ENCODE measurements at places on chromosomes 13 and 19. TPM values are rescaled to one million over a fixed set of nuclear protein-coding genes. Genes with fewer than 3 reads are reported as not detected.

Gene C19orf38
- not detected for total RNA-seq

Gene APLP1
- 0.53 TPM for total RNA-seq

Gene CEACAM1
- 101 TPM for total RNA-seq

Gene ZNF490
- total RNA-seq: 4.1 TPM

Gene DHRS12
- 21.7 TPM for total RNA-seq

DNA sequence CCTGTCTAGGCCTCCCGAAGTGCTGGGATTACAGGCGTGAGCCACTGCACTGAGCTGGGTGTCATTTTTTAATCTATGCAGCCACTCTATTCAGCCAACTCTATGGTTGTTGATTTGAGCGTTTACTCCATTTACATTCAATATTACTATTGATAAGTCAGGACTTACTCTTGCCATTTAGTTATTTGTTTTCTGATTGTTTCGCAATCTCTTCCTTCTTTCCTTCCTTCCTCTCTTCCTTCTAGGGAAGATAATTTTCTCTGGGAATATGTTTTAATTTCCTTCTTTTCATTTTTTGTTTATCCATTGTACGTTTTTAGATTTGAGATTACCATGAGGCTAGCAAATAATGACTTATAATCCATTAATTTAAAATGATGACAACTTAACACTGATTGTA, 2056.0 kb downstream of the OLFM4 start:
- H3K4me1 ChIP-seq: no peaks in the 10 kb centered on the region
- H3K27ac ChIP-seq: no peak overlapping the region
- no peaks in the 10 kb centered on the region for H3K27me3 ChIP-seq
- no peaks in the 10 kb centered on the region for H3K36me3 ChIP-seq
- no peak overlapping the region for H3K4me3 ChIP-seq

DNA sequence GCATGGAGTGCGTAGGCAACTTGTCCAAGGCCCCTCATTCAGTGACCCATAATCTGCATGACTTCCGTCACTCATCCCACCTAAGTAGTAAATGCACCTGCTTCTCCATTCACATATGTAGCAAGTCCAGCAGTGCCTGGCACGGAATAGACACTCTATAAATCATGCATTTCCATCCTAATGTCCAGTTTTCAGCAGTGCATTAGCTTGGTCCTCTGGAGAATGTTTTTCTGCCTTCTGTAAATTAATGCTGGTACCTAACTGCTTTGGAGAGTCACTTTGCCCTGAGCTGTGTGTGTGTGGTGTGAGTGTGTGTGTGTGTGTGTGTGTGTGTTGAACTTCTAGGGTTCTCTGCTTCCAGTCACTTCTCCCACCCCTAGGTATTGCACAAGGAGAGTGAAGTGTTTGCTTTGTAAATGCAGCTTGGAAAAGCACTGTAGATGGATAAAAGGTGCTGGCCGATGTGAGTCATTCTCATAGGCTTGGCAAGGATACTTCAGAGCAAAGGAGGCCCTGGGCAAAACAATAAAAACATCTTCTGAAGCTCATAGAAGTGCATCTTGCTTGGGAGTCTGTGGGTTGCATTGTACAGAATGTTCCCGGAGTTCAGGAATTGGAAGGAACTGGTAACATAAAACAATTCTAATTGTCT, 181.8 kb downstream of the KATNAL1 start:
- H3K4me3 ChIP-seq: no peak overlapping the region
- no peak overlapping the region for H3K27ac ChIP-seq
- H3K27me3 ChIP-seq: no peaks in the 10 kb centered on the region
- H3K4me1 ChIP-seq: no peaks in the 10 kb centered on the region

GRCh38 chr13:27425918-27426630, 1.7 kb downstream of the GTF3A start:
- H3K4me1 ChIP-seq: peaks cover 28% of the 10 kb centered on the region
- H3K4me3 ChIP-seq: peak overlapping the region; percentile 80
- DNase-seq: peak; percentile 82
- peak overlapping the region; percentile 82 for H3K27ac ChIP-seq
- no peaks in the 10 kb centered on the region for H3K27me3 ChIP-seq
- H3K36me3 ChIP-seq: no peaks in the 10 kb centered on the region

DNA sequence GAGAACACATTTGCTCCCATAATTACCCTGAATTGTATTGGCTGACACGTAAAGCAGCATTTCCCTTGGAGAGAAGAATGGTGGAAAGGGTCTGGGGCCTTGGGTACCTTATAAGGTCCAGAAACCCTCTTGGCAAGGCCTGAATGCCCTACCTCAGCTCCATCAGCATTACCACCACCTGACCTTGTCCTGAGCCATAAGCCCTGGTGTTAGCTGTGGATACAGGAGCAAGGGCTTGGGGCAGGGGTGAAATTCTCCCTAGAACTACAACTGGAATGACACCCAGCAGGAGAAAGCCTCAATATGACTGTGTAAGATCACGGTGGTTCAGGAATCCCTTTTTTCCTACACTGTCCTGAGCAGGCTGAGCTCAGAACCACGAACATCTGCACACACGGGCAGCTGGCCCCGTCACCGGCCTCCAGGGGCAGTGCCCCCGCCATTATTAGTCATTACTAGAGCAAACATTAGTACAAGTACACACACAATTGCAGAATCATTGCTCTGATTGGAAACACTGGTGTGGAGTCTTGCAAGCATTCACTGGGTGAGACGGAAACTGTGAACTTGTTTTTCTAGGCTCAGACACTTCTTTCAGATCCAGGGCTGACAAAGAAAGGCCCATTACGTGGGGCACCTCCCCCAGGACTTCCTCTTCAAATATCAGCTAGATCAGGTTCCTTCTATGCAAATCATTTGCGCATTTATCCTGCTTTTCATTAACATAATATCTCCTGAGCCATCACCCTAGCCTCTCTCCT, 26.8 kb upstream of the MTIF3 start:
- H3K4me1 ChIP-seq: no peaks in the 10 kb centered on the region
- no peaks in the 10 kb centered on the region for H3K27me3 ChIP-seq
- DNase-seq: peak; percentile 62

DNA sequence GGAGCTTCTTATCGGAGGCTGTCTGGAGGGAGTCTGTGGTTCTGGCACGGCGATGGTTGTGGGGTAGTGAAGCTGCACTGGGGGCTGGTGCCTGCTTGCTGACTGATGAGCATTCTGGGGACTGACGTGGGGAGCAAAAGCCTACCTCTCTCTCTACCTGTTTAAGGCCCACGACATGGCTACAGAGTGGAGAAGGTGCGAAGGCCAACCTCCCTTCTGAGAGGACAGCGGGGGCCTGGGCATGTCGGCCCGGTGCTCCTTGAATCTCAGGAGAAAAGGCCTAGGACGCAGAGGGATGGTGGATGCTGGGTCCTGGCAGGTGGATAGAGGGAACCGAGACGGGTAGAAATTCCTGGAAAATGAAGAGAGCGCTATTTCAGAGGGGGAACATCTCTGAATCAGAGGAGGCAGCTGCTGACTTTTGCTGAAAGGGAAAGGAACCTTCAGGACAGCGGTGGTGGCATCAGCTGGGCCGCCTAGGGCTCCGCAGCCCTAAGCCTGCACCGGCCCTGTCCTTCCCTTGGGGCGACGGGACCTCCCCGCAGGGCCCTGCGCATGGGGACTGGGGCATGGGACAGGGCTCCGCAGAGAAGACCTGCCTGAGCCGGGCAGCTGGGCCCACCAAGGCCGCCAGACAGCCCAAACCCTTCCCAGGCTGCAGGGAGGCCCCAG, 35.0 kb upstream of the MEDAG start:
- no peak for DNase-seq
- H3K27ac ChIP-seq: peak overlapping the region; percentile 8
- no peaks in the 10 kb centered on the region for H3K36me3 ChIP-seq
- H3K4me1 ChIP-seq: peaks cover 10% of the 10 kb centered on the region
- H3K27me3 ChIP-seq: no peaks in the 10 kb centered on the region
- H3K4me3 ChIP-seq: no peak overlapping the region

GRCh38 chr19:46863818-46864629, 3.2 kb downstream of the ARHGAP35 start:
- no peak overlapping the region for H3K27ac ChIP-seq
- H3K4me3 ChIP-seq: peak overlapping the region; percentile 88
- DNase-seq: no peak
- H3K36me3 ChIP-seq: no peaks in the 10 kb centered on the region

DNA sequence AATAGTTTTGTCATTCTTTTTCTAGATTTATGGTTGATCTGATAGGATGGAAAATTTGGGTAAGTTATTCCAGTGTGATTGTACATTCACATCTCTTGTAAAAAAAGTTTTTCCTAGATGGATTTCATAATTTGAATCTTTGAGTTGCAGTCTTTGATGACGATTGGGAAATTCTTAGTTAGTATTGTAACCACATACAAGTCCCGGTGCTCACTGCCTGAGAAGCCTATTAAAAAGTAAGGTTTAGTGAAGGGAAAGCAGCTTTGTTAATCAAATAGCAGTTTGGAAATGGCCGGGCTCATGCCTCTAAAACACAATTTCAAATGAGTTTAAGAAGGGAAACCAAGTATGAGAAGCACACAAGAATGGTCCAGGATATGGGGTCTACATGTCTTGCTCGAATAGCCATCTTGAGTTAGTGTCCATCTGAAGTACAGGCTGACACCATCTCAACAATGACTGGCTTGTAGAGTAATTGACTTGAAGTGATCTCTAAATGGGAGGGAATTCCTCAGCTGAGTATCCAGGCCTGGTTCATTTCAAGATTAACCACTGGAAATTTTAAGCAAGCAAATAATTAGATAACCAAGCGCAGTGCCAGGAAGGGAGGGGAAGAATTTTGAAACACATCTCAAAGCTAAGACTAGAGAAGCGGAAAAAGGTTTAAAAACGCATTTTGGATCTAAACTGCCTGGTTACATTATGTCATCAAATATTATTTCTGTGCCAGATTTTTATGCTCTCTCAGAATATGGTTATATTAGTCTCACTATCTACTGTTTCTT, 1145.6 kb upstream of the MIR17HG start:
- H3K4me1 ChIP-seq: no peaks in the 10 kb centered on the region
- DNase-seq: no peak
- no peak overlapping the region for H3K4me3 ChIP-seq
- H3K27me3 ChIP-seq: no peaks in the 10 kb centered on the region
- H3K27ac ChIP-seq: no peak overlapping the region

DNA sequence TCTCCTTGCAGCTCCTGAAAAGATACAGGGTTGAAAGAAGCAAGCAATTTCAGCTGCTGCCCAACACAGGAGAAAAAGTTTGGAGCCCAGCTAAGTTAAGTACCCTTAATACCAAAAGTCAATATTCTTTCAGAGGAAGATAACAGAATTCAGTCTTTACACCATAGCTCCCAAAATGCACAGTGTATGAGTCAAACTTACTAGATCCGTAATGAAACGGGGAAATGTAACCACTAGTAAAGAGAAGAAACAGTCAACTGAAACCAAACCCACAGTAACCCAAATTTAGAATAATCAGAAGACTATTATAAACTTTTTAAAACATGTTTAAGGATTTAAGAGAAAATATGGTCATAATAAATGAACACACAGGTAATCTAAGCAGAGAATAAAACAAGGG, 45.2 kb downstream of the SUCLA2 start:
- H3K4me3 ChIP-seq: no peak overlapping the region
- H3K36me3 ChIP-seq: no peaks in the 10 kb centered on the region
- no peaks in the 10 kb centered on the region for H3K4me1 ChIP-seq
- no peak overlapping the region for H3K27ac ChIP-seq

DNA sequence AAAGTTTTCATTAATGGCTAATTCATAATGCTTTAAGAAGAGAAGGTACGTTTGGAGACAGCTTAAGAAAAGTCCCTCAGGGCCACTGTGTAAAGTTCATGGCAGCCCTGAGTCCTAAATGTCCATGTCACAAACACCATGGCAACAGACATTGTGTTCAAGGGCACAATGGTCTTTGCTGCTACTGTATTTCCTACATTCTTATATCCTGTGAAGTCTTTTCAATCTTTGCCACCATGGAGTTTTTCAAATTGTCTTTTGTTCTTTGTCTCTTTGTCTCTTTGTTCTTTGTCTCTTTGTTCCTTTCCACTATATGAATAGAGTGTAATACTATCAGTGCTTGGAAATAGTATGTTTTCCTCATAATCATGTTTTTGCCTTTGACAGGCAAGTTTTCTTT, 178.8 kb downstream of the VWA8 start:
- no peaks in the 10 kb centered on the region for H3K27me3 ChIP-seq
- no peaks in the 10 kb centered on the region for H3K36me3 ChIP-seq
- no peaks in the 10 kb centered on the region for H3K4me1 ChIP-seq
- H3K27ac ChIP-seq: no peak overlapping the region
- no peak overlapping the region for H3K4me3 ChIP-seq

- peaks cover 44% of the 10 kb centered on the region for H3K4me1 ChIP-seq
- DNase-seq: no peak
- no peaks in the 10 kb centered on the region for H3K36me3 ChIP-seq
- H3K27me3 ChIP-seq: no peaks in the 10 kb centered on the region
- no peak overlapping the region for H3K27ac ChIP-seq
These were observed 64.2 kb downstream of the ARHGAP35 start for GRCh38 chr19:46924874-46925547.

DNA sequence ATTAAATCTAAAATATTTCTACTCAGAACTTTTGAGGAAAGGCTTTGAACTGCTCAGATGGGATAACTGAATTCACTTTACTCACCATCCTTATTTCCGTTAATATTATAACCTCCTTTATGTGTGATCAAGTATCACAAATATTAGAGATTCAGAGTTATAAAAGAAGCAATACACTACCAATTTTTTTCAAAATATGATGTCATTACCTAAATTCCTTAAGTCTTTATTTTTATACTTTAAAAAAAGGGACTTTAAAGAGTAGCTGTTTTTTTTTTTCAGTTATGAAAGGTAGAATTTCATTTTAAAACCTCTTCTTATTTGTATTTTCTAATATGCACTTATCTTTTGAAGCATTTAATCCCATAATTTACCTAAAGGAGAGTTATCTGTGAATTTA, 239.5 kb downstream of the DIAPH3 start:
- no peak overlapping the region for H3K27ac ChIP-seq
- H3K36me3 ChIP-seq: no peaks in the 10 kb centered on the region
- no peaks in the 10 kb centered on the region for H3K4me1 ChIP-seq
- H3K4me3 ChIP-seq: no peak overlapping the region
- no peaks in the 10 kb centered on the region for H3K27me3 ChIP-seq
- no peak for DNase-seq

- no peaks in the 10 kb centered on the region for H3K27me3 ChIP-seq
- H3K4me3 ChIP-seq: no peak overlapping the region
- no peaks in the 10 kb centered on the region for H3K36me3 ChIP-seq
- no peaks in the 10 kb centered on the region for H3K4me1 ChIP-seq
These were observed 18.9 kb upstream of the DPRX start for GRCh38 chr19:53612762-53613526.

- H3K36me3 ChIP-seq: no peaks in the 10 kb centered on the region
- no peak overlapping the region for H3K27ac ChIP-seq
- no peak for DNase-seq
- no peaks in the 10 kb centered on the region for H3K4me1 ChIP-seq
- H3K27me3 ChIP-seq: no peaks in the 10 kb centered on the region
- H3K4me3 ChIP-seq: no peak overlapping the region
These were observed 11.9 kb upstream of the DHRS12 start for GRCh38 chr13:51815848-51816247.
